Left ventricle myocardium inferior (tissue), 1 donor: ENCODE measurements at places on chromosomes 2 and 18.

DNA sequence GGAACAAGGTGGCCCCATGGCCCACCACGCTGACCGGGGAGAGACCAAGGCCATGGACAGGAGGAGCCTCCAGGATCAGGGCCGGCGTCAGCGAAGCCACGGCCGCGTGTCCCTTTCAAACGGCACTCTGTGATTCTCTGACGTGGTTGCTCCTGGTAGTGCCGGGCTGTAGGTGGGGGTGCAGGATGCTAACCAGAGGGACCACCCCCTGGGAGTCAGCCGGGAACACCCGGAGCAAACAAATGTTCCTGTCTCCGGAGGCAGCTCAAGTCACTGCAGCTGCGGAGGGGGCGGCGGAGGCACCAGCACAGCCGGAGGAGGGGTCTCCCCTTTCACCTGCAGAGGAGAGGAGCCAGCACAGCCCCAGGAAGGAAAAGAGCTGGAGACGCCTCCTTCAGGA lies 750.6 kb upstream of the SALL3 start:
- no peaks in the 10 kb centered on the region for H3K36me3 ChIP-seq
- no peaks in the 10 kb centered on the region for H3K4me1 ChIP-seq
- H3K27ac ChIP-seq, result no peak overlapping the region
- peaks cover 24% of the 10 kb centered on the region for H3K27me3 ChIP-seq
- H3K4me3 ChIP-seq, result no peak overlapping the region

DNA sequence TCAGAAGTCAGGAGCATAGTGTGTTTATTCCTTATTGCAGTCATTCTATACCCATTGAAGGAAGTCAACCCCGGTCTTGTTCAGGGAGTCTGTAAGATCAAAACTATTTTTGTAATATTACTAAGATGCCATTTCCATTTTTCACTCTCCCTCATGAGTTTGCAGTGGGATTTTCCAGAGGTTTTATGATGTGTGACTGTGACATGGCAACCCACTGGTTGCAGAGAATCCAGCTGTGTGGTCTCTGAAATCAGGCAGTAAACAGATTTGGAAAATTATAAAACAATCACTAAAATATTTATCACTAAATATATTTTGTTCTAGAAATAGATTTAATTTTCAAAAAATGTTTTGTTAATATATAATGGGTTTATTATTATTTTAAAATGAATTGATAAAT lies 38.1 kb downstream of the DLGAP1 start:
- no peaks in the 10 kb centered on the region for H3K4me1 ChIP-seq
- H3K4me3 ChIP-seq, result no peak overlapping the region
- H3K27ac ChIP-seq, result no peak overlapping the region
- DNase-seq, result no peak
- no peaks in the 10 kb centered on the region for H3K27me3 ChIP-seq
- no peaks in the 10 kb centered on the region for H3K36me3 ChIP-seq

DNA sequence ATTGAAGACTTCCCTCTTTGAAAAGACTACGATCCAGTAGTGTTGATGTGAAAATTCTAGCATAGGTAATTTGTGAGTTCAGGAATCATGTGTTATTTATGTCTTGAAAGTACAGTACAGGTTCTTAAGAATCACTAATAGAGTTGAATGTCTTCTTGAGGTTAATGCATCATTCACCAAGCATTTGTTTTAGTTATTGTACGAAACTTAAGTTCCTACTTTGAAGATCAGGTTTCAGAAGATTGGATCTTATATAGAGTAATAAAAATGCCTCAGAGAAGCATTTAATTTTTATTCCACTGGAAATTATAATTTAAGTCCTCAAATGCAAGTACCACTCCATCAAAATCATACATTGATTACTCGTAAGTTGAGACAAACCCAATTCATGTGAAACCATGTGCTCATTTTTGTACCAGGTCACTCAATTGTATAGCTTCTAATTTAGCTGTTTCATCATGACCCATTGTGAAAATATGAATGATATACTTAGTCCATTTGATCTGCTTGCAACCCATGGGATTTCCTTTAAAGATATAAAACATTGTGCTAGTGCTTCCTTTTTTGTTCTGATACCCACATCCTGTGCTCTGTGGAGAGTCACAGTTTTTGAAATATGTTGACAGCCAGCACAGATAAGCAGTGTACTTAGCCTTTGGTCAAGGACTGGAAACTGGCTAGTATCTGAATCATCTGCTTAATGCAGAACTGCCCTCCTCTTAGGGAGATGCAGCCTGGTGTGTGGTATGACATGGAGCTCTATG lies 22.5 kb upstream of the RAB27B start:
- H3K27ac ChIP-seq, result no peak overlapping the region
- no peaks in the 10 kb centered on the region for H3K27me3 ChIP-seq
- H3K4me1 ChIP-seq, result no peaks in the 10 kb centered on the region
- H3K4me3 ChIP-seq, result no peak overlapping the region
- no peaks in the 10 kb centered on the region for H3K36me3 ChIP-seq

DNA sequence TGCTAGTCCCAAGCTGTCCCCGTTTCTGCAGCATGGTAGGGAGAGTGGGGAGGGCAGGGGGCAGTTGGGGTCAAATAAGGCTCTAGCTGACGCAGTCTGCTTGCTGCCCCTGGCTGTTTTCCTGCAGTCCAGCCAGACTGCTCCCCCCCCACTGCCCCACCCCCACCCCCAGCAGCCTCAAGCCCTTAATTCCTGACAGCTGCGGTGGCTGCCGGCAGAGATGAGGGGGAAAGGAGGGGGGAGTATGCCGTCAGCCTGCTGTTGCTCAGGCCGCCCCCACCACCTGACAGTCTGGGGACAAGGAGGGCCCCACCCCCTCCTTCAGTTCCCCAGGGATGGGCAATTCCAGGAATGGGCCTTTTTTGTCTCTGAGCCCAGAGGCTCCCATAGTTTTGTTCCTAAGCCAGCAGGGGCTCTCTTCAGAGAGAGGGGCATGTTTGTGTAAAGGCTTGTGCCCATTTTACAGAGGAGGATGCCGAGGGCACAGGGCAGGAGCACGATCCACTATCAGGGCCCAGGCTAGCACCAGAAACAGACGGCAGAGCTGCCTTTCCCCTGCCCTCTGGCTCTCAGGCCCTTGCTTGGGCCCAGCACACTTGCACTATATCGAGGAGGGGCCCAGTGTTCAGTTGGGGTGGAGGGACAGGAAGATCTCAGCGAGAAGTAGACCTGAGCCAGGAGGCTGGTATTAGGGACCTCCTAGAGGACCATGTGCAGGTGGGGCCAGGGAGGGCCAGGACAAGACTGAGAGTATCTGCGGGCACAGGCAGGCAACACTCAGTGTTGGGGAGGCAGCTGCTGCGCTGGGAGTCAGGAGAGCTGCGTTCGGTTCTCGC lies 1.5 kb upstream of the WNT10A start:
- peaks cover 100% of the 10 kb centered on the region for H3K27me3 ChIP-seq
- H3K4me1 ChIP-seq, result peaks cover 31% of the 10 kb centered on the region
- H3K36me3 ChIP-seq, result no peaks in the 10 kb centered on the region

GRCh38 chr2:64607381-64608304 lies 46.1 kb downstream of the SERTAD2 start:
- H3K4me1 ChIP-seq, result peaks cover 25% of the 10 kb centered on the region
- DNase-seq, result no peak
- H3K36me3 ChIP-seq, result no peaks in the 10 kb centered on the region
